ENCODE measurements at places on chromosomes 2 and 18.

DNA sequence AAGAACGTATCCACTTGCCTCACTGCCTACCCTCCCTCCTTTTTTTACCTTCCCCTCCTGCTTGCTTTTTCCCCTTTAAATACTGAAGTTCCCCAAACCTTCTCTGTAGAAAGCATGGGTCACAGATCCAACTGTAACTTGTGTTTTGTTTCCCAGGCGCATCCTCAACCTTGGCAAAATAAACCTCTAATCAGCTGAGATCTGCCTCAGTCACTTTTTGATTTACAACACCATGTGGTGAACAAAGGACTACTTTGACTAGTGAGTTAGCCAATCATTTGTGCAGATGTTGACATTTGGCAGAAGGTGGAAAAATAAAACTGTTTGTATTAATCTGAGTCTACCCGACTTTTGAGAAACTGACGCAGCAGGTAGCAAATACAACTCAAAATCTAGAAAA lies 23.3 kb upstream of the MCM6 start:
- no peak for DNase-seq

DNA sequence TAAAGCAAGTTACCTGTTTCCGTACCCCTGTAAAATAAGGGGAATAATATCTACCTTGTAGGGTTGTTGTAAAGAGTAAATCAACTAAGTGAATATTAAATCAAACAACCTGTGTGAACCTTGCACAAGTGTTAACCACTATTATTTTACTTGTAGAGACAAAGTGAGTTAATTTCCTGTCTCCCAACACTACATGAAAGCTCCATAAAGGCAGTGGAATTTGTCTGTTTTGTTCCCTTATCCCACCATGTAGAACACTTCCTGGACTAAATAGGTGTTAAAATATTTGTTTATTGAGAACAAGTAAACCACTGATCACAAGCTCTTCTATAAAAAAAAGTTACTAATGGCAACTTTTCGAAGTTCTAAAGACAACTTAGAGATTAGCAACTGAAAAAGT lies 3.3 kb downstream of the ARL5A start:
- DNase-seq = no peak

- no peak for DNase-seq
Observed at GRCh38 chr18:21330122-21330701, 88.2 kb downstream of the GREB1L start.

DNA sequence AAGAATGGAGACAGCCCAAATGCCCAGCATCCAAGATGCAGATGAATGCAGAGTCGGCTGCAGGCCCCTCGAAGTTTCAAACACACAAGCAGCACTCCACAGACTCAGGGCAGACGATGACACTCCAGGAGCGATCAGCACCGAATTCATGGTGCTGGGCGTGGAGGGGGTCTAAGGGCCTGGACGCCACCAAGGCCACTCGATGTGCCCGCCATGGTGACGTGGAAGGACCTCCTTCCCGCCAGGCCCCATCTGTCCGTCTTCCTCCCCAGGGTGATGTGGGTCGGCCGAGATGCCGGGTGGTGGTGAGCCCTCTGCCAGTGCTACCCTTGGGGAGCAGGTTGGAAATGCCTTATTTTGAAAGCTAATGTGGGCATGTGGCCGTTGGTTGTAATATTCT lies 9.4 kb downstream of the KIF1A start:
- no peak for DNase-seq

- no peak for DNase-seq
Observed at GRCh38 chr2:56444339-56444738, 260.5 kb downstream of the CCDC85A start.

GRCh38 chr2:17272652-17273525 lies 245.4 kb downstream of the RAD51AP2 start:
- no peak for DNase-seq

GRCh38 chr18:23519734-23520133 lies 16.4 kb downstream of the RMC1 start:
- DNase-seq = no peak

DNA sequence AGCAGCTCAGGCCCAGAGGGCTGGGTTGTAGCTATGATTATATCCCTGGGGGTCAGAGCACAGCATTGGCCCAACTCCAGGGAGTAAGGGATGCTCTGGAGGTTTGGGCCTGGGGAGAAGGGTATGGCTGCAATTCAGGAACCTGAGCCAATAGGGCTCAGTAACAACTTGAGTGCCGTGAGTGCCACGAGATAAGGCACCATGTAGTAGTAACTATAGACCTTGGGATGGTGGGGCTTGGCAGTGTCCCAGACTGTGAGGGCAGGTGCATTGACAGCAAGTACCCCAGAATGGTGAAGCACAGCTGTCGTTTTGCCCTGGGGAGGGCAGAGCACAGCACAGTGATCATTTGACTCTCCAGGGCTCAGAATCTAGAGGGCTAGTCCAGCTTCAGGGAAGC lies 45.1 kb upstream of the ZNF396 start:
- DNase-seq = no peak

DNA sequence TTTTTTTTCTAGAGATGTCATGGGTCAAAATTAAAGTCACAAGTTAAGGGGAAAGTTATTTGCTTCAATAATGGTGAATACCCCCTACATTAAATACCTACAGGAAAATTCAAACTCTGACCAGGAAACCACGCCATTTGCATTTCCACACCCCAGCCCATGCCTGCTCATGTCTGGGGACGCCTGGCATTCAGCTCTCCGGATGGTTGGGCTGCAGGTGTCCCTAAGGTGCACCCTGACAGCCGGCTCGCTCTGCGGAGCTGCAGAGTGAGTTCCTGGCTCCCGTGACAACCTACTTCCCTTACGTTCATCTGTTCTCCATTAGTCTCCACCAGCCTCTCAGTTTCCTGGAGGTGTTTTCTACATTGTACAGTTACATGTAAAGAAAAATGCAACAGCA lies 122.7 kb upstream of the RIOK3 start:
- DNase-seq = peak; percentile 7

DNA sequence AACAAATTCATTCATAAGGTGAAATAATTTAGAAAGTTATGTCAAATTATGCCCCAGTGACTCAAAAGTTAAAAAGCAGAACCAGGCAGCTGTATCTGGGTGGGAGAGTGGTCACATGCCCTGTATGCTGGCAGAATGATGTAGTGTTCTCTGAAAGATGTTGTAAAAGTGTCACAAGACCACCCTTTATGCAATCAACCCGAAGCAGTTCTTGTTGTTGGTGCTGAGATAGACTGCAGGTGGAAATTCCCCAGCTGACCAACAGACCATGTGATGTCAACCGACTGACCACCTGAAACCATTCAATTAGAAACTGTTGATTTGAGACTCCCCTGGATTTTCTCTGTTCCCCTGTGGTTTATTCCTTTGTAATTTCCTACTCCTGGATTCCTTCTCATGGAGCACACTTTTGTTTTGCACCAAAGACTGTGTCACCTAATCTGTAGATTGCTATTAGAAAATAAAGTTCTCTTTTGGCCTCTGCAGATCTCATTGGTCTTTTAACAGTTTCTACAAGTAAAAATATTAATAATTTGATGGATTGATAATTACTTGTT lies 1341.3 kb upstream of the LRRTM1 start:
- no peak for DNase-seq

DNA sequence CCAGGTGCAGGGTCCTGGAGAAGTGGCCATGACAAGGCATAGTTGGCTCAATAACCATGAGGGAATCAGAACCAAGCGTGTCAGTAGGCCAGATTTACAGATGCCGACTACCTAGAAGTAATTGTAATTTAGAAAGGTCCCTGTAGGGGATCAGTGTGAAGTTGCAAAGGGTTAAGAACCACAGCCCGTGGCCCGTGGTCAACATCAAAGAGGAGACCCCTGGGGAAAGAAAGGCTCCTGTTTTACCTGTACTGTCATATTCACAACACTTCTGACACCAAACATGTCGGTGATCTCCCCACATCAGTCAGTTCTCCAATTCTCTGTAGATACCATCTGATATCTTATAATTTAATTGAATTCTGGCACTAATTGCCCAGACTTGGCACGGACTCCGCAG lies 31.0 kb downstream of the SP100 start:
- no peak for DNase-seq

GRCh38 chr2:36409335-36409734 lies 53.8 kb downstream of the CRIM1 start:
- no peak for DNase-seq

DNA sequence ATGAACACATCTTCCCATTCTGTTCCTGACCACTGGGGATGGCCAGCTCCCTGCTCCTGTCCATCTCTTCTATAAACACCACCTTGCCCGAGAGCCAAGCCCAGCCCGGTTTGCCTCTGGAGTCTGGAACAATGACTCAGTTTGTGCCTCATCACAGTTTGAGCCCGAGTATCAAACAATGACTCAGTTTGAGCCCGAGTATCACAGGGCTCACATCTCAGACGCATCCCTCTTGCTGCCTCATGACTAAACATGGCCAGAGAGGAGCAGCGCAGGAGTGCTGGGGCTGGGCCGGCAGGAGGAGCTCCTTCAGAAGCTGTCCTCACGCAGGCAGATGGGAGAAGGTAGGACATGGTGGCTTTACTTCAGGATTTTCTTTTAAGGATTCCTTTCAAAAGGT lies 68.7 kb downstream of the PXDN start:
- no peak for DNase-seq

- DNase-seq = peak; percentile 78
Observed at GRCh38 chr2:29000481-29000880, 19.4 kb downstream of the TOGARAM2 start.

DNA sequence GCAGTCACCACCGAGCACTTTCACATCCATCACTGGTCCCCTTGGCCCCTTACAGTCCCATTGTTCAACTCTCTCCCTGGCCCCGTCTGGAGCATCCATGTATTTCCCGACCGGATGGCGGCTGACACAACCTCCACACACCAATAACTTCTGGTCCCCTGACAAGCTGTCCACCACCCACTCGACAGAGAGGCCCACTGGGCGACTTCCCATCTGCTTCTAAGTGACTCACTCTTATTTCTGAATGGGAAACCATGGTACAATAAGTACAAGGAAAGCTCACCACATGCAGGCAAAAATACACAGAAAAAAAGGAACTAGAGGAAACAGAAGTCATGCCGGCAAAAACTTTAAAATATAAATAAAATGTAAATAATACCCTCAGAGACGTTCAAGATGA lies 82.9 kb upstream of the RAB12 start:
- no peak for DNase-seq

DNA sequence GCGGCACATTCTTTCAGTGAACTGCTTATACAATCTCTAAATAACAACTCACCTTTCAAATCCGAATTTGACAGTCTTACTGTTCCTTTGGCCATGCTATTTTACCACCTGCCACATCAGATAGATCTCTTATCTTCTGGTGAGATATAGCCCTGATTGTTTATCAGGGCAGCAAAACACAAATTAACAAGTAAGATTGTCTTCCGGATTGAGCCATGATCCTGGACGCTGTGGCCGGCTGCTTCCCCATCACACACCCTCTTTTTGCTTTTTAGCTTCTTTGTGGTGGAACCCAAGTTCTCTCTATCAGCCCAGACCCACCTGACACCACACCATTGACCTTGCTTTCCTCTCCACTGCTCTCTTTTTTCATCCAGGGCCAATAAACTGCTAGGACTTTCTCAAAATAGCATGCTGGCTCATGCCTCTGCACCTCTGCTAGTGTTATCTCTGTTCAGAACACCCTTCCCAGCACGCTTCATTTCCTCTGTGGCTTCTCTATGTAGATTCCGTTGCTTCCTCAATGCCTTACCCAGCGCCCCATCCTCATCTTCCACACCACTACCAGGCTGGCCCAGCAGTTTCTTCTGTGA lies 111.8 kb upstream of the CNTNAP5 start:
- no peak for DNase-seq

- DNase-seq = no peak
Observed at GRCh38 chr18:51163543-51163942, 33.9 kb downstream of the MEX3C start.

GRCh38 chr2:3730646-3731045 lies 27.3 kb downstream of the DCDC2C start:
- DNase-seq = no peak

DNA sequence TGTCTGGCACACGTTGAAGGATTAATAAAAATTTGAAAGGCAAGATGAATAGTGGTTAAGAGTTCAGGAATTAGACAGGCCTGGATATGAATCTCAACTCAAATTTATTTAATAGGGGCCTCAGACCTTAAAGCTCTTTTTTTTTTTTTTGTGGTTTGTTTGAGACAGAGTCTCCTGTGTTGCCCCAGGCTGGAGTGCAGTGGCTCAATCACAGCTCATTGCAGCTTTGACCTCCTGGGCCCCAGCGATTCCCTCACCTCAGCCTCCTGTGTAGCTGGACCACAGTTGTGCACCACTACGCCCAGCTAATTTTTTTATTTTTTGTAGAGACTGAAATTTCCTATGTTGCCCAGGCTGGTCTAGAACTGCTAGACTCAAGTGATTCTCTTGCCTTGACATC lies 3.0 kb downstream of the ZRANB3 start:
- DNase-seq = no peak

- no peak for DNase-seq
Observed at GRCh38 chr2:69375494-69376353, 11.3 kb downstream of the GFPT1 start.

GRCh38 chr2:135494503-135494902 lies 36.5 kb downstream of the ZRANB3 start:
- DNase-seq = no peak

DNA sequence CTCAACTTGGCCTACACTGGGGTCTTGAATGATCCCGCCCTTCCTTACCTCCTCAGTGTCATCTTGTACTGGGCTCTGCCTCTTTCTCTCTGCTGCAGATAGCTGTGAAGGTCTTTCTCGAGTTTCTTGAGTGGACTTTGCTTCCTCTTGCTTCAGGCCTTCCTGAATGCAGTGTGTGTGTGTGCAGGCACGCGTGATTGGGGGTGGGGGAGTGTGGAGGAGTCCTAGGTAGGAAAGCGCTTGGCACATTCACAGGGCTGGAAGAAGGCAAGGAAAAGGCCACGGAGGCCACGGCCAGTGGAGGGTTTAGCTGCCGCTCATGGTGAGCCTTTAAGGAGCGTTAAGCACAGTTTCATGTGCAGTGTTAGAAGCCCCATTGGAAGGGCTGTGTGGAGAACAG lies 5.5 kb downstream of the RALB start:
- DNase-seq = no peak

- no peak for DNase-seq
Observed at GRCh38 chr18:50724751-50725151, 95.1 kb downstream of the MRO start.

Measured in CD4-positive, alpha-beta T cell treated with Interferon gamma for 1 hour (primary cell).